Occipital lobe (tissue), 3 donors: ENCODE measurements at places on chromosomes 11 and 22. TPM values are rescaled to one million over a fixed set of nuclear protein-coding genes. Genes with fewer than 3 reads are reported as not detected.

- no peak for DNase-seq
Measured at GRCh38 chr11:114182471-114183043, 113.6 kb upstream of the NNMT start.

DNA sequence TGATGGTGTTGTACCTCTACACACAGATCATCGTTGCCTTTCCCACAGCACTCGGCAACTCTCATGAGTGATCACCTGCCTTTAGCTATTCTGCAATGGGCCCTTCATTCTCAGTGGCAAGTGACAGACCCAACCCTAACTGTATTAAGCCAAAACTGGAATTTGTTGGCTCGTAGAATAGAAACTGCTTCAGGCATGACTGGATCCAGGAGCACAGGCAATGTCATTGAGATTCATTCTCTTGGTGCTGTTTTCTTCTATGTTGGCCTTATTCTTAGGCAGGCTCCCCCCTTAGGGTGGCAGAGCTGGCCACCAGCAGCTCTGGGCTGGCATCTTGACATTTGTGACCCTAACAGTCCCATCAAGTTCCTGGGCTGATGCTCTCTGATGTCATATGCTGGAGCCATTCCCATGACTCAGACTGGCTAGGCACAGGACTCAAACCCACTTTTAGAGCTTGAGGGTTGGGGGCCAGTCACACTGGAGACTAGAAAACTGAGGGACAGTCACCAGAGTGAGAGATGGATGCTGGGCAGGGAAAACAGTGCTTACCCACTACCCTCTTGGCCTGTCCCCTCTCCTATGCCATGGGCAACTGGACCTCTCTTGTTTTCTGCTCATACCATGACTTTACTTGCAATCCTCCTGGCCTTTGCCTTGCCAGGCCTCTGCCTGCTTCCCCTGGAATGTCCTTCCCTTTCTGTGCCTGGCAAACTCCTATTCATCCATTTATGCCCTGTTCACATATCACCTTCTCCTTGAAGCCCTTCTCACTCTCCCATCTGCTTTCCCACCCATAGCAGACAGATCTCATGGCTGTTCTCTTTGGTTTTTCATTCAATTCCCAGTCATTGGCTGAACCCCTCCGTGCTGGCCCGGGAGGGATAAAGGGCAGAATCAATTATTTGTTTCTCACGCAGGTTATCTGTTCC lies 7.1 kb upstream of the CDC42EP2 start:
- no peak for DNase-seq

DNA sequence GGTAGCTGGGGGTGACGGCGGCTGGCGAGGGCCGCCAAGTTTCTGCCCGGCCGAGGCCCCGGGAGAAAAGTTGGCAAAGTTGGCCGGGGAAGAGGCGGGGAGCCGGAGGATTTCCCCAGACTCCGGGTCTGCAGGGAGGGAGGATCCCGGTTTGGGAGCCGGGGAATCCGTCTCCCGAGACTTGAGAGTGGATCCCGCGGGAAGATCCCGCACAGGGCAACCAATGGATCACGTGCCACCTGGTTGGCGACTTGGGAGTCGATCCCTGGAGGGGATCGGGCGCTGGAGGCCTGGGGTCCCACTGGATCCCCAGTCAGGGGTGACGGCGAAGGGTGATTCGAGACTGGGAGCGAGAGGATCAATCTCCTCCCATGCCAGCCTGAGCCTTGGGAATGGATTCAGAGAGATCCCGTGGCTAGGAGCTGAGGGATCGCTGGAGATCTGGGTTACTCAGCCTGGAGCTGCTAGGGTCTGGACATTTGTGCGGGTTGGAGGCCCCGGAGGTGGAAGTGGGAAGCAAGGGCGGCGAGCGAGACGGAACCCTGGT lies 394 bp downstream of the KIAA1671 start:
- peak; percentile 50 for DNase-seq

GRCh38 chr11:67605231-67606011 lies 1.3 kb upstream of the NDUFV1 start:
- no peak for DNase-seq

The TSPAN18 gene
- total RNA-seq, result 19.7 TPM

DNA sequence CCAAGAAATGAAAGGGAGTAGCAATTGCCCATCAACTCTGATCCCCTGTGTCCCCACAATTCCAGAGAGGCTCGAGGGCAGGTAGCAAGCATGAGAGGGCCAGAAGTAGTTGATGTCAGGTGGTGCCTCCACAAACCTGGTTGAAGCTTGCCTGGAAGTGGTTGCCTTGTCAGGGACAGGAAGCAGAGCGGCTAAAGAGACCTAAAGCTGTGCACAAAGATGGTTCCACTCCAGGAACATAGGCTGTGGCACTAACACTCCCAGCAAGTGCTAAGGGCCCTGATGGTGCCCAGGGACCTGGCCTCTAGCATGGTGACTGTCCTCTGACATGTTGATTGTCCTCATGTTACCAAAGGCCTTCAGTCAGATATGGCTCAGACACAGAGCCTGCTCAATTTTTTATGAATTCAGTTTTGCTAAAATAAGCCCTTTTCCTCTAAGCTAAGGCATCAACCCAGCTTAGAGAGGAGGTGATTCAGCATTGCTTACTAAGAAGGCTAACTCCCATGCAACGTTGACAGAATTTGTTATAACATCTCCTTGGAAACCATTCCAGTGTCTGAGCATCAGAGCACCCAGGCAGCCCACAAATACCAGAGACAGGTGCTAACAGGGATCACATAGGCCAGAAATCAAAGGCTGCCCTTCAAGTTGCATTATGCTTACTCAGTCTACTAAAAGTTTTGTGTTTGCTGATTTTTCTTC lies 196.3 kb upstream of the ARHGAP20 start:
- no peak for DNase-seq

GRCh38 chr22:43478621-43479300 lies 66.9 kb downstream of the MPPED1 start:
- DNase-seq, result no peak

DNA sequence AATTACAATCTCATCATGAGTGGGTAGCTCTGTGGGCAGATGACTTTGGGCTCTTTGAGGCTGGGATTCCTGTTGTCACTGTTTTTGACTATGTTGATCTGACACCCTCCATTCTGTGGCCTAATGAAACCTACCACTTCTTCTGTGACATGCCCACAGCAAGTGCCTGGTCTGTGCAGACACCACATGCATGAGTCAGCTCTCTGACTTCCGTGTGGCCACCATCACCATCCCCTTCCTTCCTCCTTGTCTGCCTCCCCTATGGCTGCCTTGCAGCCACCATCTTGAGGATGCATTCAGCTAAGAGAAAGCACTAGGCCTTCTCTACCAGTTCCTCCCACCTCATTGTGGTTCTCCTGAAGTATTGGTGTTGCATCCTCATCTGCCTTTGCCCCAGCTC lies 15.3 kb upstream of the OR10V1 start:
- no peak for DNase-seq

DNA sequence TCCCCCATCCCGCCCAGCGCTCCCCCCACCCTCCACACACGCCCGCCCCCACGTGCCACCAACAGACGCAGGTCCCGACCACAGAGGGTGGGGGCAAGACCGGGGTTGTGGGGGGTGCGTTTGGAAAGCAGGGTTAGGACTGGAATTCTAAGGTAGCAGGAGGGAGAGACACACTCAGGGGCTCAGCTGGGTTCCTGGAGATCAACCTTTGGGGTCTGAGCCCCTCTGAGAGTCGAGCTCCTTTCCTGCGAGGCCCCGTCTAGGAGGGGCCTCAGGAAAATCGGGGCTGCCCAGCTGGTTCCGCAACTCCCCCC lies 429 bp downstream of the PGGHG start:
- DNase-seq, result no peak

The KRTAP5-1 gene
- total RNA-seq, result not detected

- no peak for DNase-seq
Measured at GRCh38 chr11:44725757-44726282, 942 bp upstream of the TSPAN18 start.

- DNase-seq, result no peak
Measured at GRCh38 chr11:30984442-30984816, 385.1 kb downstream of the DCDC1 start.

GRCh38 chr11:69816671-69817070 lies 2.5 kb downstream of the FGF3 start:
- no peak for DNase-seq

DNA sequence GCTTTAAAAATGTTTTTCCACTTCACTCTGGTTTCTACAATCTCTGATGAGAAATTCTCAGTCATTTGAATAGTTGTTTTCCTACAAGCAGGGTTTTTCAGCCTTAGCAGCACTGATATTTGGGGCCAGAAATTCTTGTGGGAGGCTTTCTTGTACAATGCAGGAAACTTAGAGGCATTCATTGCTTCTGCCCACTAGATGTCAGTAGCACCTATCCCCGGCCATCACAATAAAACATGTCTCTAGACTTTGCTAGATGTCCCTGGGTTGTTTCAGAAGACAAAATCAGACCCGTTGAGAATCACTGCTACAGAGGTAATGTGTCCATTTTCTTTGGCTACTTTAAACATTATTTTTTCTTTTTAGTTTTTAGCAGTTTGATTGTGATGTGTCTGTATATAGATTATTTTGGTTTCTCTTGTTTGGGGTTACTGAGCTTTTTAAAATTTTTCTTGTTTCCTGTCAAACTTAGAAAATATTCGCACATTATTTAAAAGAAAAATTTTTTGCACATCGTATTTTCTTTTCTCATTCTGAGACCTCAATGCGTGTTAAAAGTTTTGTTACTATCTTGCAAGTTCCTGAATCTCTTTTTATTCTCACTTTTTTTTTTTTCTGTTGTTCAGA lies 60.8 kb upstream of the CCDC179 start:
- DNase-seq, result no peak

GRCh38 chr22:42714768-42715390 lies 5.8 kb downstream of the A4GALT start:
- no peak for DNase-seq
